ENCODE measurements at places on chromosomes 16 and 17.
A peak's percentile ranks its signal among the peaks of the same experiment; 100 is the strongest.

DNA sequence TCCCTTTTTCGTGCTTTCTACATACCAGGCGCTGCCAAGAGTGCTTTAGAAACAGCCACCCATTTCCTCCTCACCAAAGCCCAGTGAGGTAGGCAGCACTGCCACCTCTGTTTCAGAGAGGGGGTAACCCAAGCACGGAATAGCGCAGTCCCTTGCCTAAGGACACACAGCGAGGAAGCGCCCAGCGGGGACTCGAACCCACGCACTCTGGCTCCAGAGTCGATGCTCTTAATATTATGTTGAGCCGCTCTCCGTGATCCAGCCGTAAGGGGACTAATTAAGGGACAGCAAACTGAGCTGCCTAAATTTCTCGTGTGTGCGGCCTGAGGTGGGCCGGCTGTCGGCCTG is 497 bp downstream of the CES1 start:
- DNase-seq, result no peak

- no peak for DNase-seq
These were observed 858 bp downstream of the NUBP1 start for GRCh38 chr16:10744370-10745030.

DNA sequence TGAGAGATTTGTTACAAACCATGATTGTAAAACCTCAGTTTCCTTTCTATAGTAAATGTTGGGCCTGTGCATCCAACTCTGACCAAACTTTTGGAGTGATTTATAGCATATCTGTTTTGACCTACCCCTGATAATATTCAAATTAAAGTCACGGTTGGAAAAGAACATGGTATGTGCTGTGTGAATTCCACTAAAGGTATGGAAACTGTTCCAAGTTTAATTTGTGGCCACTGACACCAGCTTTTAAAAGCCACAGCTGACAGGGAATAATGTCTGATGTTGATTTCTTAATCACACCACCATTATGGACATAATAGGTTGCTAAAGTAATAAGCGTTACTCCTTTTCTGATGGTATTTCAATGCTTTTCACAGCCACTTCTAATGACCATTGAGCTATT is 1215.9 kb downstream of the CDH8 start:
- no peak for DNase-seq

DNA sequence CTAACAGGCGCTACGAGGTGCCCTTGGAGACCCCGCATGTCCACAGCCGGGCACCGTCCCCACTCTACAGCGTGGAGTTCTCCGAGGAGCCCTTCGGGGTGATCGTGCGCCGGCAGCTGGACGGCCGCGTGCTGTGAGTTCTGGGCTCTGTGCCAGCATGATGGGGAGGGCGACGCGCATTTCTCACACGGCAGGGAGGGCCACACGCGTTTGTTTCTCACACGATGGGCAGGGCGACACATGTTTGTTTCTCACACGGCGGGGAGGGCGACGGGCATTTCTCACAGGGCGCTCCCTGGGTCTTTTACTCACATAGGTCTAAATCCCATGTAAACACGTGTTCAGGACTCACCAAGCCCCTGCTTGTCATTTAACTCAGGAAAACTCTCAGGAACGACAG is 4.4 kb downstream of the GAA start:
- DNase-seq, result no peak

GRCh38 chr17:71084219-71084618 is 914.9 kb downstream of the KCNJ2 start:
- no peak for DNase-seq

DNA sequence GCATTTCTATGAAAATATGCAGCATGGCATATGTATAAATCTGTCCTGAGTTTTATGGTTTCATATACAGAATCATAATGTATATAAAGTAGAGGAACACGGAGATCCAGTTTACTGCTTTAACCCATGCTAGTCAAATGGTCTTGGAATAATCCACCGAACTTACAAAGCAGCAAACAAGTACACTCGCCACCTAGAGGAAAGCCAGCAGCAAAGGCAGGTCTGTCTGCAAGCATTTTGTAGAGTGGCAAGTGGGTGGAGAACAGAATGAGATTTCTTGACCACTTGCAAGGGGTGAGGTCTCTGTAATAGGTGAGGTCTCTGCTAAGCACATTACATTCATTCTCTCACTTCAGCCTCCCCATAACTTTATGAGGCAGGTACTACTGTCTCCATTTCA is 308.3 kb downstream of the CA10 start:
- no peak for DNase-seq

DNA sequence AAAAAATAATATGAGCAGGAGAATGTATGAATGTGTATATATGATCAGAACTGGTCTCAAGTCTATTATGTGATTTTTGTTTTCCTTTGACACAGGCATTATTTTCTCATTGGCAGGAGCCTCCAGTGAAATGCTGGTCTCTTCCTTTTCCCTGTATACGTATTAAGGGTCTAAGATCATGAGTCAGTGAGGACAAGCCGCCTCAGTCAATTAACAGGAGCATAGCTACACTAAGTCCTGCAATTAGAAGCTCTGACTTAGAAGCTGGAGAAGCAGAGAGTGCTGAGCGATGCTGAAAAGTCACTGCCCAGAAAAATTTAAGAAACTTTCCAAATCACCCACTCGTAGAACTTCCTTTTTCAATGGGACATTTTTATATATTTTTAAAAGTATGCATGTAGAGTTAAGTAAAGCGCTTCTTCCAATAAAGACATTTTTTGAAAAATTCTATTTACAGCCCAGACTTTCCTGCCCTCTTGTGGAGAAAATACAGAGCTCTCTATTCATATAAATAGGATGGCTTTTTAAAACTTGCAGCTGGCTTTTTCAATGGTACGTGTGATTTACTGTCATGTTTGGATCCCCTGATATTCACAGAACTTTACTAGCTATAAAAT is 70.2 kb upstream of the PSMD7 start:
- no peak for DNase-seq

DNA sequence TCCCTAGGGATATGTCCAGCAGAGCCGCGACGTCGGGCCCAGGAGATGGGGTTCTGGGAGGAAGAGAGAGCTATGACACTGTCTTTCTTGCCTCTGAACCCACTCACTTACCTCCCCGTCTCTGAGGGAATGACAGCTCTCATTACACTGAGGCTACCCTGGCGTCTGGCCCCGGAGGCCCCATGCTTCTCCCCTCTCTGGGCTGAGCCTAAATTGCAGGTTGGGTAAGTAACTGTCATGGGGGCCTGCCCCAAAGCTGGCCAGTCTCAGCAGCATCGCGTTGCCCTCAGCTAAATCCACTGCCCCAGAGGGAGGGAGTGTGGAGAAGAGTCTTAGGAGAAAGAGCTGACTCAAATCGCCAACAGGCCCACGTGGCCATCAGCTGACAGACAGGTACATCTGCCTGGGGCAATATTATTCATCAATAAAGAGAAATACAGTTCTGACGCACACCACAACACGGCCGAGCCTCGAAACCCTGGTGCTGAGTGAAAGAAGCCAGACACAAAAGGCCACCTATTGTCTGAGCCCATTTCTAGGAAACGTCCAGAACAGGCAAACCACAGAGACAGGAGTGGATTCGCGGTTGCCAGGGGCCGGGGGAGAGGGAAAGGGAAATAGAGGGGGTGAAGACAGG is 156.4 kb downstream of the C16orf95 start:
- no peak for DNase-seq

- DNase-seq, result no peak
These were observed 15.1 kb upstream of the ITGB4 start for GRCh38 chr17:75706042-75706728.

GRCh38 chr17:73427198-73427597 is 115.4 kb upstream of the CDC42EP4 start:
- no peak for DNase-seq

DNA sequence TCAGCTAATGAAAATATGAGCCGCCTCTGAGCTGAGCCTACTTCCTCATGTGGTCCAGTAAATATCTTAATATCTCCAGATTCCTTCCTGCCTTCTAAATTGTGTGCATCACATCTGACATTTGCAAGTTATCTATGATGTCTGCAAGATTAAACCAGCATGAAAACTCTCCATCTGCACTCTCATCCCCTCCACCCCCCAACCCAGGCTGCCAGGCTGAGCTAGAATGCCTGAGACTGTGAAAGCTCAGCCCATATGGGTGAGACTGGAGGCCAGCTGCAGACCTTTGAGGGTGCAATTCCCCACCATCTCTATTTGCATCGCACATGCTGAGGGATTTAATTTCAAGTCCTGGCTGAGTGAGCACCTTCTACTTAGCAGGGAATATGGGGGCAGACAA is 82.8 kb downstream of the ASIC2 start:
- DNase-seq, result no peak

- DNase-seq, result peak; percentile 95
These were observed 739 bp downstream of the TCF25 start for GRCh38 chr16:89873972-89874689.

DNA sequence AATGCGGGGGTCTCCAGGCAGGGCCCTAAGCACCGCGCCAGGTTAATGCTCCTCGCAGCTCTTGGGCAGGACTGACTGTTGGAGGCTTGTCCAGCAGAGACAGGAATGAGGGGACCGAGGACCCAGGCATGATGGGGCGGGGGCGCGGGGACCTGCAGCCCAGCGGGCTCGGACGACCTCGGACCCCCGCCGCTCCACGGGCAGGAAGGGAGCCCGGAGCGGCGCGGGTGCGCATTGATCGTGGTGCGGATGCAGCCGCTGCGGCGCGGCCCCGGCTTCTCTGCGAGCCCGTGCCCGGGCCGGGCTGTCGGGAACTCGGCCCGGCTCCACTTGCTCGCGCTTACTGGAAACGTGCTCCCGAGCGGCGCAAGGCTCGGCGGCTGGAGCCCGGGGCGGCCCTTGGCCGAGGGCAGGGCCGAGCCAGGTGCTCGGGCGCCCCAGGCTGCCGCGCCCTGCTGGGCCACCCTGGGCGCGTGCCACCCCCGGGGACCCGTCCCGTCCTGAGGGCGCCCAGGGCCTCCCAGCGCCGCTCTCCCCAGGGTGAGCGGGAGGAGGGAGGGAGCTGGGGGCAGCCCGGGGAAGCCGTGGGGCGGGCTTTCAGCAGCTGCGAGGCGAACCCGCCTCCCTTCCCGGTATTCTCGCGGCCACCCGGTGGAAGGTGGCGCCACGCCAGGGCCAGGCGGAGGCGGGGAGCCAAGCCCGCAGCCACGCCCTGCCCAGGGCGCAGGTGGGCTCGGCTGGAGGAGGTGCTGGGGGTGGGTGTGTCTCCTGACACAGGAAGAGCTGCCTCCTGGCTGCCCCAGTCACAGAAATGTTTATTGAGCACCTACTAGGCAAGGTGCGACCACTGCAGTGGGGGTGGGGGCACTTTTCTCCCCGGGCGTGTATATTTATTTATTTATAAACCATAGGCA is 45.9 kb downstream of the SOCS3 start:
- DNase-seq, result peak; percentile 61

- DNase-seq, result no peak
These were observed 23.8 kb downstream of the LCMT1 start for GRCh38 chr16:25135254-25135878.

DNA sequence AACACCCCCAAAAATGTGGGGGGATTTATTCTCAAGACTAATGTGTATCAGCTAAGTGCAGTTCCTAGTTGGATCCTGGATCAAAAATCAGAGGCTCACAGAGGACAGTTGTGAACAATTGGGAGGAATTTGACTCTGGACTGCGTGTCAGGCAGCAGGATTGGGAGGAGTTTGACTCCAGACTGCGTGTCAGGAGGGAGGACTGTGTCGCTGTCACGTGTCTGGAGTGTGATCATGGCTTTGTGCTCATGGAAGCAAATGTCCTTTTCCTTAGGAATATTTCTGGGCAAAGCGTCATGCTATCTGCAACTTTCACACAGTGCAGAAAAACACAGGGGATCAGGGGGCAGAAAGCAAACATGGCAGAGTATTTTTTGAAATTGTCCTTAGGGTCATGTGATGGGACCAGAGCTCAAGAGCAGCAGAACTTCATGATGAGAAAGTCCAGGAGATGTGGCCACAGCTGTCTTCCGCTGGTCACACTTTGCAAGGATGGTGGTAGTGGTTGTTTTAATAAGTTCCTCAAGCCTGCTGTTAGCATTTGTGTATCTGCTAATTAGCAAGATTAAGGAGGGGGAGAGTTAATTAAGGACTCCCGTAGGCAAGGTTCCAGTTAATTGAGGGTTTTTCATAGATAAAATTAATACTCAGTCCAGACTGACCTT is 122.0 kb upstream of the CHMP6 start:
- no peak for DNase-seq

- no peak for DNase-seq
These were observed 209.5 kb upstream of the MPHOSPH6 start for GRCh38 chr16:82379551-82379950.

DNA sequence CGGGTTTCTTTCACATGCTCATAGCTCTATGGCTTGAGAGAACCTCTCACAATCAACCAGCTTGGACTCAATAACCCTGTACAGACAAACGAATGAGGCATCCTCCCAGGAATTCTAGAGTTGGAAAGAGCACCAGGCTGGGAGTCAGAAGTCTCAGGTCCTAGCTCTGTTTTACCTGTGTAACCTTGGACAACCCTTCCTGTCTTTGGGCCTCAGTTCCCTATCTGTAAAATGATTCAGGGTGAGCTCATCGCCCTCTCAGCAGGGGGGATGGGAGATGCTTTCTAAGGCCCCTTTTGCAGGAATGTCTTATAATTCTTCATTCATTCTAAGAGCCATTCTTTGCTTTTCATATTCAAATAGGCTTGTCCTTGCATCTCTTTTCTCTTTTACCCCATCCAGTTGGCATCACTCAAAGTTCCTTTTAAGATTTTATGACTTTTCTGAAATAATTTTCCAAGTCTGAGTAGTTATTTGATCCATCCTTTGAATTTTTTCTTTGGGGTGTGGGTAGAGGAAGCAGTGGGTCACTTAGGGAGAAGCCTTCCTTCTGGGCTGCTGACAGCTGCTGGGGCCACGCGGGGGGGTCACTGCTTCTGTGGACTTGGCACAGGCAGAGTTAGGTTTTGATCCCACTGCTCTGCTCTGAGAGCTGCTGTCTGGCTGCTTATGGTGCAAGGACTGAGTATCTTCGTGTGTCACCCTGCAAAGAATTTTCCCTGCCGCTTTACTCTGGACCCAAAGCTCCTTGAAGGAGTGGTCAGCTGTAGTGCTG is 102.7 kb downstream of the UTP18 start:
- no peak for DNase-seq

GRCh38 chr16:25270577-25270976 is 12.9 kb upstream of the ZKSCAN2 start:
- no peak for DNase-seq

DNA sequence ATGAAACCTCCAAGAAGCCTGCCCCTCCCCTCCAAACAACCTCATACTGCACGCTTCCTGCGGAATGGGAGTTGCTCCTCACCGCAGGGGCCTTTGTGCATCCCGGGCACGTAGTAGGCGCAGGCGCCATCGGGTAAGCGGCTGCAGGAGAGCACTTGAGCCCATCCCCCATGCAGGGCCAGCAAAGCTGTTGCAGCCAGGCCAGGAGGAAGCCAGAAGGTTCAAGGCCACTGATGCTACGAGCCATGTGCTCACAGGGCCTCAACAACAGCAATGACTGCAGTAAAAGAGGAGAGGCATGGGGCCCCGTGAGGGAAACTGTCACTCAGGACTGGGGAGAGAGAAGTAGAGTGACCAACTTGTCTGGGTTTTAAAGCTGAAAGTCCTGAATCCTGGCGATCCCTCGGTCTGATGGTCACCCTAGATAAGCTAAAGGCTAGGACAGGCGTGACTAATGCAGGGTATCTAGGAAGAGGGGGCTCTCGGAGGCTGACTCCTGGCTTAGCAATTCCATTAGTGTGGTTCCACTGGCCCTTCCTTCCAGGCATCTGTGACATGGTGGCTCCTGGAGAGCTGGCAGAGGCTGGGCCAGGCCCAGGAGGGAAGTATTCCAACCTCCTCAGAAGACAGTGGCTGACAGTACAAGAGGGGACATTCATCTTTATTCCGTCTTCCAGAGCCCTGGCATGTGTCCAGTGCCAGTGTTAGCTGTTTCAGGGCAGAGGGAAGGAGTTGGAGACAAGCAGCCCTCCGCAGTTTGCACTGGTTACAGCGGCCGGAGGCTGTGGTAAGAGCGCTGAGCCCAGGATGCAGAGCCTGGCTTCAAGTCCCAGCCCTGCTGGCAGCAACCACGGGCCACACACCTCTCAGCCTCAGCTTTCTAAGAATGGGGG is 20.8 kb downstream of the GOSR2 start:
- no peak for DNase-seq

All from activated CD4-positive, alpha-beta T cell treated with anti-CD3 and anti-CD28 coated beads, Interleukin-2, amount 50 U/mL, for 4 hours (primary cell).